Activated CD4-positive, CD25-positive, alpha-beta regulatory T cell (primary cell): ENCODE measurements at places on chromosomes 2 and 18.
A peak's percentile ranks its signal among the peaks of the same experiment; 100 is the strongest.

DNA sequence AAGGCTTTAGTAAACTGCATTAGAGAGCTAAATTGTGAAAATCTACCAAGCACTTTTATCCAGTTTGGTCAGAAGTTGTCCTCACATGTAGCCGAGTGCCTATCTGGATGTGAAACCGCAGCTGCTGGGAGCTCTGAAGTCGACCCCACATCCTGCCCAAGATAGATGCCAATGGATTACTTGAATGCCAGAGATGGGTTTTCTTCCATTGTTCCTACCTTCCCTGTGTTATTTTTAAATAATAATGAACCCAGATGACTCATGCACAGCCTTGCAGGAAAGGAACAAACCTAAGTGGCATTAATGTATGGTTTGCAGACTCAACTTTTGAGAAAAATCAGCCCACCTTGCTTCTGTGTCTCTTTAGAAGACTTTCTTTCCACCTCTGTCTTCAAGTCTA lies 408.5 kb downstream of the FBXO15 start:
- DNase-seq: no peak

DNA sequence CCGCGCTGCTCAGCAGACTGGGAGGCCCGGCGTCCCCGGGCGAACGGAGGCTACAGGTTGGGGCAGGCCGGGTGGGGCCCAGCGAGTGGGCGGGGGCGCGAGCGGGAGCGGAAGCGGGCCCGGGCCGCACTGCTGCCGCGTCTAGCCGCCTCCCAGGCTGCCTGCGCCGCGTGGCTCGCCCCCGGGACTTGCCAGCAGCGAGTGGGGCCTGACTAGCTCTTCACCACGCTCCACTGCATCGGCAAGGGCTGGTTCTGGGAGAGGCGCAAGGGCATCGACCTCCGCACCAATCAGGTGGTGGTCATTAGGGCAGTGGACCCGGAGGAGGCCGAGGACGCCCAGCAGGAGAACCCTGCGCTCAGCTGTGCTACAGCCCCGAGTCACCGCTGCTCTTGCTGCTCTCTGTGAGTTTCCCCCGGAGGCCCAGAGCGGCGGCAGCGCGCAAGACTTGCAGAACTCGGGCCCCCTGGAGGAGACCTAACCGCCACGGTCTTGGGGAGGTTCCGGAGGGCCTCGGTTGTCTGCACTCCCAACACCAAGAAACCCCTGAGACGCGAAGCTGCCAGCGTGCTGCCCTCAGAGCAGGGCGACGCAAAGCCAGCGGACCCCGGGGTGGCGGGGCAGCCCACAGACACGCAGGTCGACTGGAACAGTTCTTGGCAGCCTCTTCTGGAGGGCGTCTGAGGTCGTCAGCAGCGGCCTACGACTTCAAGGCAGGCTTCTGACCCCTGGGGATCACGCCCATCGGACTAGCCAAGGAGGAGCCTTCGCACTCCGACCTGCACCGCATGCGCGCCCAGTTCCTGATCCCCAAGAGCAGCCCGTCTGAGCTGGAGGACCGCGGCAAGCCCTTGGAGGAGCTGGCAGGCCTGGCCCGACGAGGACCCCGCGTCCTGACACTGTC lies 27.2 kb upstream of the PTPN2 start:
- DNase-seq: peak; percentile 42

DNA sequence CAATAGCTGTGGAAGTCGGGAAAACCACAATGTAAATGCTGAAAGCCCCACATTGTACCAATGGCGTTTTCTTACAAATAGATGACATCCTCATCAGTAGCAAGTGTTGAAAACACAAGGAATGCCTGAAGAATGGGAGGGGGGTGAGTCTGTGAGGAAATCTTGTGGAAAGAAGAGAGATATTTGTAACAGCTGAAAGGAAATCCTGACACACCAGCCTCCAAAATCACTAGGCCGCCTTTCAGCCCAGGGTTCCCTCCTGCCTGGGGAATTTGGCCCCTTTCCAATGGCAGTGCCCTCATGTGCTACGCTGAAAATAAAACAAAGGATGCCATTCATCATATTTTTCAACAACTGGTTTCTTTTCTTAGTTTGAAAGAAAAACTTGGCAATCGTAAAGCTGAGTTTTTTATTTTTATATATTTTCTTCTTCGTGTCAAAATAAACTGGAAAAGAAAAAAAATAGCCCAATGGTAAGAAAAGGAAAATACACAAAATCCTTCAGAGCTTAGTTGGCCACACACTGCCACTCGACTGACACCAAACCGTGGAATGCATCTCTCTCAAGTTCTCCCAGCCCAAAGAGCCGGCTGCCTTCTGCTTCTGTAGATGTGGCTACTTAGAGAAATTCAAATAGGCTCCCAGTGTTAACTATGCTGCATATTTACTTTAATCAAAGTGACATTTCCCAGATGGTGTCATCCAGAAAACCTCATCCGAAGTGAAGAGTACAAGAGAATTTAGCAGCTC lies 52.0 kb downstream of the FTCDNL1 start:
- DNase-seq: no peak

GRCh38 chr2:130337735-130338325 lies 4.9 kb upstream of the IMP4 start:
- DNase-seq: no peak

DNA sequence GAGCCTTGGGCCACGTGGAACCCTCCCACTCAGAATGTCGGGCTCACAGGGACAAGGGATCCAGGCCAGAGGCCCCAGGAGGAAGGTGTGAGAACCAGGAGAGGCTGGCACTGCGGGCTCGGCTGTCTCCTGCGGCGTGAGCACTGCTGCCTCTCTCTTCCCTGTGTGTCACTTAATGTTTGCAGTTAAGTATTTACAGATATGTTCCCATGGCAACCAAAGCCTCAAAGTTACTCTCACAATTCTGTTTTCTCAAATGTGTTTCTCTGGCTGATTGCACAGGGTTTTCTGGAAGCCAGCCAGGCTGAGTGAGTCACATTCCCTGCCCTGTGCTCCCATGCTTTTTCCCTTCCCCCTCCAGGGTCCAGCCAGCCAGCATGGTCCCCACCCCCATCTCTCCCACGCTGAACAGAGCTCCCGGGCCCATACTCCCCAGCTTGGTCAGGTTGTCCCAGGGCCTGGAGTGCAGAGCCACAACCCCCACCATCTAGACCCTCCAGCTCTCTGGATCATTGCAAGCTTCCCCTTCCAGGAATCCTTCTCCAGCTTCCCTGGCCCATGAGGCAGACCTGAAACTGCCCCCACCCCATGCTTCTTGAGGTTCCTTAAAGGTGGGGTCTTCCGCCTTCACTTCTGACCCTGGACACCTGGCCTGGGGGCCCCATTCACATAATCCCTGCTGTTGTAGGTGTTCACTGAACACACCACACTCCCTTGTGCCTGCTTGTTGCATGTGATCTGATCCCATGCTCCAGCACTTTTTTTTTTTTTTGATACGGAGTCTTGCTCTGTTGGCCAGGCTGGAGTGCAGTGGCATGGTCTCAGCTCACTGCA lies 265.9 kb downstream of the CELF4 start:
- DNase-seq: no peak

DNA sequence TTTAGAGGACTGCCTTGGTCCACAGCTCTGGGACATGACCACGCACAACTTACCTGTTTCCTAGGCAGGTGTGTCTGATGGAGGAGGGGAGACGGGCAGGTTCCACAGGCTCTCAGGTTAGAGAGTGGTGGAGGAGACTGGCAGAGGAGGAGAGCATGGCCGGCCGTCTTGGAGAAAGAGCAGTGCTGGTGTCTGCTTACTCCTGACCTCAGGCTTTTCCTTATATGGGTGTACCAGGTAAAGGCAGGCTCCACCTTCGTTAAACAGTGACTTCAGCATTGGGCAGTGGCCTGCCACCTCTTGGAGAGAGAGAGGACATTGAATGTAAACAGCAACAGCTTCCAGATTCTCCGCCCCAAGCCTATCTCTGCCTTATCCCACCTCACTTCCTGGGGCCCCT lies at the start of gene CAPN13:
TSS of gene CAPN13 (minus strand) at position 198 of the 400 bp plus-strand sequence. CDS start 20,121 bp downstream, outside the sequence.
- no peak for DNase-seq

DNA sequence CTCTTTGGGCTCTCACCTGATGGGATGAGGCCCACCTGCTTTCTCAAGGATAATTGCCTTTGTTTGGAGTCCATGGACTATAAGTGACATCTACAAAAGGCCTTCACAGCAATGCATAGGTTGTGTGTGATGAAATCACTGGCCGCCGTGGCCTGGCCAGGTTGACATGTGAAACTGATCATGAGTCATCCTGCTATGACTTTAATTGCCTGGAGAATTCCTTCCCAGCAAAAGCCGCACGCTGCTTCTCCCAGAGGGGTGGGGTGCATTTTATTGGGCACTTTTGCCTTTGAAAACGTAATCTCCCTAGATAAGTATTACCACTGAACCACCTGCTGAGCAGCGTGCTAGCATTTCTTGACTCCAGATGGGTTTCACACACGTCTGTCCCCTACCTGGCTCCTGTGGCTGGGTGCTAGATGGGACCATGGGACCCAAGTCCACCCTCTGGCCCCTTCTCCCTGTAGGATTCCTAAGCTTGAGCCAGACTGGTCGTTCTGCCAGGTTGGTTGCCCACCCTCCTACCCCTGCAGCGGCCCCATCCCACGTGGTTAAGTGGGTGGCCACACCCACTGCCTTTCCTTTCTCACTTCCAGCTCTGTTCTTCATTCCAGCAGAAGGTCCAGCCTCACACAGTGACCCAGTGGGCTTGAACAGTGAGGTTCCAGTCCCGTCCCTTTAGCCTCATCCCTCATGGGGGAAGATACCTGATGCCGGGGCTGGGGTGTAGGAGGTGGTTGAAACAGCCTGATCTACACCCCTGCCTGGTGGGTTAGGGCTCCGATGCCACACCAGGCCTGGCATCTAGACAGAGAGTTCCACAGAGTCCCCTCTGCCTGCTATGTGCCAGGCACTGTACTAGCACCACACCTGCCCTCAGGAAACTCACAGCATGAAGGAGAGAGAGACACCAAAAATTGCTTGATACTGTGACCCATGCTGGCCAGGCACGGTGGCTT lies 89.6 kb downstream of the GBX2 start:
- no peak for DNase-seq
